Activated B cell treated with CpG ODN at 0.5 μM for 24 hours (primary cell): ENCODE measurements at places on chromosomes 12 and 14.

GRCh38 chr14:104253901-104254353 lies 115.5 kb downstream of the KIF26A start:
- DNase-seq: no peak

- no peak for DNase-seq
These were observed 5.5 kb downstream of the OR10AD1 start for GRCh38 chr12:48197549-48197970.

DNA sequence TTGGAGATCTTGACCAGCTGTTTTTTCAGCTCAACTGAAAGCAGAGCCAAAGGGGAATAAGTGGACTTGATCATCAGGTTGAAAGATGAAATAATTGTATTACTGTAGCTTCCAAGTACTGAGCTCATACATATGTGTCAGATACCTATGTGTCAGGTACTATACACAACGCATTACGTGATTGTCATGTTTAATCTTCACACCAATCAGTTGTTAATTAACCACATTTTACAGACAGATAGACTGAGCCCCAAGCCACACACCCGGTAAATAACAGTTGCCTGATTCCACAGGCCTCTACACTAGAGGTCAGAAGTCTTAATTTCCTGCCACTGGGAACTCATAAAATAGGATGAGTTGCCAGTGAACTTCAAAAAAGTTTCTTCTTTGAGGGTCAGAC lies 128.5 kb downstream of the GPR135 start:
- no peak for DNase-seq

GRCh38 chr12:44640427-44641190 lies 235.5 kb downstream of the NELL2 start:
- no peak for DNase-seq

DNA sequence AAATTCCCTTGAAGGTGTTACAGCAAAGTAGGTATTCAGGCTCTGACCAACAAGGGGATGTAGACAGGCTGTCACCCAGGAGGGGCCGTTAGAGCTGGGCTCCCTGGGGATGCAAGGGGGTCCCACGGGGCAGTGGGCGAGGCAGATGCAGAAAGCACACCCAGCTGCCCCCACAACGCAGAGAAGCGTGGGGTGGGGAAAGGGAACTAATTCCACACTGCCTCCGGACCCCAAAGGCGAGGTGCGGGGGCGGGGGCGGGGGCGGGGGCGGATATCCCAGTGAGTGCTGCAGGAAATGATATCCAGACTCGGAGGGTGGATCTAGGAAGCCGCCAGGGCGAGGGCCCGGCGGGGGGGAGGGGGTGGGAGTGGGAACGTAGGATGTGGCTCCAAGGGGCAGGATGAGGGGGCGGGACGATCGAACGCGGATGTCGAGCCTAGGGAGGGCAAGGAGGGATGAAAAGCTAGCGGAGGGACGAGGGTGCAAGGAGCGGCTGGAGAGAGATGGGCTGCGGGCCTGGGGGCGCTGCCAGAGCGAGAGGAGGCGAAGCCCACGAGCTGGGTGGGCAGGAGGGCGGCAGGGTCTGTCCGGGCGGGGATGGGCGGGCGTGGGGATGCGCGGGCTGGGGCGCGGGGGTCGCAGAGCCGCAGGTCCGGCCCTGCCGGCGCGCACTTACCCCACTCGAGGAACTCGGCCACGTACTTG lies 874 bp downstream of the CDC42BPB start:
- DNase-seq: no peak

DNA sequence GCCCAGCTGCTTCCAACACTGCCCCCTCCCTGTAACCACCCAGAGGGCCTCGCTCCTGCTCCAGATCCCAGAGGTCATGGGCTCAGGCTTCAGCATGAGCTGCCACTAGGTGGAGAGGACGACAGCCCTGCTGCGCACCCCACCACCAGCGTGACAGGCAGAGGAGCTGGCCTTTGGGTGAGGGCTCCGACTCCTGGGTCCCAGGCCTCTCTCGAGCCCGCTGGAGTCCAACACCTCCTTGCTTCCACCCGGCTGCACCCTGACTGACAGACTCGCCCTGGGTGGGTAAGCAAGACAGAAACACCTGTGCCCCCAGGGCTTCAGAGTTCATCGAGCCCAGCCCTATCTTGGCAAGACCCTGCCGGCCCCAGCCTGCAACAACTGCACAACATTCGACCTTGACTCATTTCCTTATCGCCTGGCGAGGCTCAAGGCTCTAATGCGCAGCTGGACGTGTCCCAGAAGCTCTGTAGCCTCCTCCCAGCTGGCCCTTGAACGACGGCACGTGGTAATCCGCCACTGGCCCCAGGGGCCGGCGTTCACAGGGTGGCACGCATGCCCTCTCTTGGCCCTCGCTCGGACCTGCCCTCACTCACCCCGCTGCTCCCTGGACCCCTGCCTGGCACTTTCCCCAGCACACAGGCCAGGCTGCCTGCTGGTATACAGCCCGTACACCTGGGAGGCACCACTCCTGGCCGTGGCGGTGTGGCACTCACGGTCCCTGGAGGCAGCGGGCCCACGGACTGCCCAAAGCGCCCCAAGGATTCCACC lies 28.0 kb downstream of the VPS37B start:
- no peak for DNase-seq

- no peak for DNase-seq
These were observed 170.1 kb downstream of the NRXN3 start for GRCh38 chr14:78340250-78340649.

- DNase-seq: no peak
These were observed 60.7 kb upstream of the GZMB start for GRCh38 chr14:24694680-24695079.

DNA sequence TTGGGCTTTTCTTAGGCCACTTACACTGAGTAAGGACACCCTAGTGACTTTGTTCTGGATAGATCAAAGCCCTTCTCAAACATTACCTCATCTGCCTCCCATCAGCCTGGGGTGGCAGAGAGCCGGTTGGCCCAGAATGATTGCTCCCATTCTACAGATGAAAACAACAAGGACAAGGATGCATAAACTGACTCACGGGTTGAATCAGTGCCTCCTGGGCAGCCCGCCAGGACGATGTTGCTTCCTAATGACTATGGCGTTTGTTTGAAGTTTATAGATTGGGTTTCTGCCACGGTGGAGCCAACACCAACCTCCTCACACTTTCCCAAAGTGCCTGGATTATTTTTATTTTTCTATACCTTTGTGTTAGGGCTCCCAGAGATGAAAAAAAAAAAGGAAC lies 3.6 kb upstream of the VRK1 start:
- no peak for DNase-seq

DNA sequence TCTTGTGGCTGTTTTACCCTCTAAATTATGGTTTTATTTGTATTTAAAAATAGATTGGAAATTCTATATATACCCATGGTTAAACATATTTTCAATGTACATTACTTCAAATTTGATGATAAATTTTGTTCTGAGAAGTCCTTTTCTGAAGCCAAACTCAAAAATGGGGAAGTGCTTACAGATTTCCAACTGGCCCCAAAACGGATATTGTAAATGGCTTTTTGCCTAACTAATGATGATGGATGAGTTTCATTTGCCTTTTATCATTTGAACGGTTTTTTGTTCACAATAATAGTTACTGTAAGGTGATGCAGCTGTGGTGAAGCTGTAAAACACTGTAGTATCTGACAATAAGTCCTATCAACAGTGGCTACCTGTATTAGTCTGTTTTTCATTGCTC lies 136.9 kb downstream of the FUT8 start:
- no peak for DNase-seq

DNA sequence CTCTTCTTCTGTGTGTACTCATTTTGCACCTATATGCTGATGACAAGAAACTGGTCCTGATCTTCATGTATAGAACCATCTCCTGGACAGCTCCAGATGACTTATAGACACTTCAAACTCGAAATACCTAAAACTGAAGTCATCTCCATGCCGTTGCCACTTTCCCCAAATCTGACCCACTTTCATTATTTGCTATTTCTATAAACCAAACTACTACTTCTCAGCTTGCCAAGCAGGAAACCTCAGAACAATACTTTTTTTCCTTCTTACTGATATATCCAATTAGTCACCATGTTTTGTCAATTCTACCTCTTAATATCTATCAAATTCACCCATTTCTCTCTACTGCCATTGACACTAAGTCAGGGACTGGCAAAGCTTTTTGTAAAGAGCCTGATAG lies 14.8 kb downstream of the SGPP1 start:
- DNase-seq: no peak

- DNase-seq: no peak
These were observed 3.7 kb upstream of the NECAP1 start for GRCh38 chr12:8078398-8078797.

DNA sequence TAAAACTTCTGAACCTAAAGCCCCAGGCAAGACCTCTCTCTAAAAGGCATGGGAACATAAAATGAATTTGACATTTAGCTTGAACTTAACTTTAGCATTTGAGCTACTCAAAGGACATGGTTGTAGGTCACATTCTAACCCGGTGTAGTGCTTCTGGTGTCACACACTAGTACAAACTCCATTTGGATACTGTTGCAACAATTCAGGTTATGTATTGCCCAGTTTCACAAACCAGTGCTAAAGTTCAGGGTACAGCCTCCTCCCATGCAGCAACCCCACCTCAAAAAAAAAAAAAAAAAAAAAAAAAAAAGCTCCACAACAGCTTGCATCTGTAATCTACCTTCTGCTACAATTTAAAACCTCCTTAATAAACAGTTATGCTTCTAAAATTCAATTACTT lies 7.8 kb downstream of the PPTC7 start:
- DNase-seq: no peak

DNA sequence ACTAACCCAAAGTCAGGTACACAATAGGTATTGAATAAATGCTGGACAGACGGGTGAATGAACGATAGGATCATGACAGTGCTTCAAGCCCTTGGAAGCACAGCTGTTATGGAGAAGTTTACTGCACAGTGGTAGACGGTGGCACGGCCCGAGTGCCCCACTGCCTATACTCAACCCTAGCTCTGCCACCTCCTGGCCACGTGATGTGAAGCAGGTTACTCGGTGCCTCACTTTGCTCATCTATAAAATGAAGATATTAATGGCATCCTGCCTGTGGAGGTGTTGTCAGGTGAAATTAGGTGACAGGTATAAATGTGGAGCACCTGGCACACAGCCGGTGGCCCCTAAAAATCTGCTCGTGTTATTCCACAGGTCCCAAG lies 5.8 kb downstream of the ASB2 start:
- DNase-seq: peak; percentile 42

DNA sequence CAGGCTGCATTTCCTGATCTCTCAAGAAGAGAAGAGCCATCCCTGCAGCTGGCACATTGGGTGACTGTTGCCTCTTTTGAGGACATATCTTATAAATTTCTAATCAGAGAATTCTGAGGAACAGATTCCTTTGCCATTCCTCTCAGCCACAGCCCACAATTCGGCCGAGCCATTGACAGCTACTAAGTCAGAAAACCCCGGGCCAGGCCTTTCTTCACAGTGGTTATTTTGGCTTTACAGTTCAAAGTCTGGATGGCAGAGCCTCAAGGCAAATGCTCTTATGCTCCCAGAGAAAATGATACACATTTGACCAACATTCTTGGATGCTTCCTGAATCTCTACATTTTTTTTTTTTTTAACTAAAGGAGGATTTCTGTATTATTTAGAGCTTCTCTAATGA lies 138.4 kb upstream of the FRMD6 start:
- DNase-seq: no peak

- no peak for DNase-seq
These were observed 32.9 kb downstream of the RIN3 start for GRCh38 chr14:92546347-92547053.

DNA sequence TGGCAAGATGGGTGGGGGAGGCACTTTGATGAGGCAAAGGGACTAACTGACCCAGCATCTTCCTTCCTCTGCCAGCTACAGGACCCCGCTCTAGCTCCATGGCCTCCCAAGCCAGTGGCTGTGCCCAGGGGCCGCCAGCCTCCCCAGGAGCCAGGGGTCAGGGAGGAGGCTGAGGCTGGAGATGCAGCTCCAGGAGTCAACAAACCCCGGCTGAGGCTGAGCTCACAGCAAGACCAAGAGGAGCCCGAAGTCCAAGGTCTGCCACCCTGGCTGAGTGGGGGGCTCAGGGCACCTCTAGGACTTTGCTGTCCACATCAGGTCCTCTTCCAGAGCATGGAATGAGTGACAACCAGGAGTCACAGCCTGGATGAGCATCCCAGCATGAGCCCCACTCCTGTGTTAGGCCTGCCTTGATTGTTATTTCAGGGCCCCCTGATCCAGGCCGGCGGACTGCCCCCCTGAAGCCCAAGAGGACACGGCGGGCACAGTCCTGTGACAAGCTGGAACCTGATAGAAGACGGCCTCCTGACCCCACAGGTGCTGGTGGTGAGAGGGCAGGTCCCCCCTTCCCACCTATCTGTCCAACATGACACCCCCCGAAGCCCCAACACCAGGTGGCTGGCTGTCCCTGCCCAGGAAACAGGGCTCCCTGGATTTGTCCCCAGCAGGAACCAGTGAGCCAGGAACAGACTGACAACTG lies 2.5 kb upstream of the CPNE6 start:
- DNase-seq: no peak

DNA sequence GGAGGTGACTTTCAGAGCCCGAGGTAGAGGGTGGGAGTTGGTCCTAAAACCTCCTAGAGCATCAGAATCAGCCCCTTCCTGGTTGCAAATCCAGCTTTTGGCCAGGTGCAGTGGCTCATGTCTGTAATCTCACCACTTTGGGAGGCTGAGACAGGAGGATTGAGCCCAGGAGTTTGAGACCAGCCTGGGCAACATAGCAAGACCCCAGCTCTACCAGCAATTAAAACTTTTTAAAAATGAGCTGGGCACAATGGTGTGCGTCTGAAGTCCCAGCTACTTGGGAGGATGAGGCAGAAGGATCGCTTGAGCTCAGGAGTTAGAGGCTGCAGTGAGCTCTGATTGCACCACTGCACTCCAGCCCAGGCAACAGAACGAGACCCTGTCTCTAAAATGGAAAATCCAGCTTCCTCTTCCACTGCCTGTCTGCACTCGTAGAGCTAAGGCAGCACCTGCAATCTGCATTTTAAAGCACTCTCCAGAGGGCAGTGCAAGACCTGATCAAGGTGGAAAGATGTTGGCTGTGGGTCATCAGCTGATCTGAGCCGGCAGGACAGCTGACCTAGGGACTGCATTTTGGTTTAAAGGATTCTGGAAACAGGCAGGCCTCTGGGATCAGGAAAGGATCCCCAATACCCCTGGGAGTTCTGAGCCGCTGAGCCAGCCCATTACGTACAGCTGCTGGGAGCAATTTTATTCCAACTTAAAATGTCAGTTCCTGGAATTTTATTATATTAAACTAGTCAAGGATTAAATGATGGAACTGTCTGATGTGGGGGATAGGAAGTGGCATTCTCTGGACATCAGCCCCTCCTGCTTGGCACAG lies 1.8 kb upstream of the TESC start:
- DNase-seq: no peak

DNA sequence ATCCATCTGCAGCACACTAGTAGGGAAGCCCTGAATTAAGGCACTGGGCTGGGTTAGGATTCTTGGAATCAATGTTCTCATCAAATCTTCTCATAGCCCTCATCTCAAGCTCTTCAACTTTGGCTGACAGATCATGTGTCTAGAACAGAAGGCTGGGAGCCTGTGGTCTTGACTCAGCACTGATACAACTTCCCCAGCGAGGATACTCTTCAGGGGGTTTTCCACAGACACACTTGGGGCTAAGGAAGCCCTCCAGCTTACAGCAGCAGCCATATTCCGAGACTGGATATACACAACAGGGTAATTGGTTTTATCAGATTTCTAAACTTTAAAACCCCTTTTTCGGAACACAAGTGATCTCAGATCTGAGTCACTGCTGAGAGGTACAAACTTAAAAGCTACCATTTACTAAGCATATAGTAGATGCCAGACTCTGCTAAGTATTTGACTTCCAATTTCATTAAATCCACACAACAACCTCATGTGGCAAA lies 3.5 kb downstream of the FMNL3 start:
- DNase-seq: no peak

- no peak for DNase-seq
These were observed 10.5 kb downstream of the GNPNAT1 start for GRCh38 chr14:52780893-52781292.
